ENCODE measurements at places on chromosomes 7 and 10. TPM values are rescaled to one million over a fixed set of nuclear protein-coding genes. Genes with fewer than 3 reads are reported as not detected.

The LLCFC1 gene
- total RNA-seq, result not detected

DNA sequence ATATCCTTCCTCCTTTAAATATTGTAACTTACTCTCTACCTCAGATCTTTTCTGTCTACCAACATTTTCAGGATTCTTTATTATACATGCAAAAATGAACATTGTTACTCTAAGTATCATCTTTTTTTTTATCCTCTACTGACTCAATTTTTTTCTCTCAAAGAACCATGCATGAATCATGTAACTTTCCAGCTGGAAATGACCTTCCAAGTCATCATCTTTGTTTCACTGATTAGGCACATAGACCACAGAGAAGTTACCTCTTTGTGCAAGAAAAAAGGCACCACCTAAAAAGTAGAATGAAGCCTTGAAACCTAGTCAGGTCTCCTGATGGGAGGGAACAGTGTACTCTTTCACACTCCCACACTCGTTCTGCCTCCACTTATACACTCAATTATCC lies 234.9 kb downstream of the HGF start:
- H3K27me3 ChIP-seq, result no peaks in the 10 kb centered on the region
- no peaks in the 10 kb centered on the region for H3K4me1 ChIP-seq
- H3K36me3 ChIP-seq, result no peaks in the 10 kb centered on the region
- no peak overlapping the region for H3K4me3 ChIP-seq
- no peak overlapping the region for H3K27ac ChIP-seq

- no peaks in the 10 kb centered on the region for H3K36me3 ChIP-seq
- no peak for DNase-seq
- H3K27ac ChIP-seq, result no peak overlapping the region
- peaks cover 11% of the 10 kb centered on the region for H3K4me1 ChIP-seq
Observed at GRCh38 chr7:102469972-102470825, 5.4 kb downstream of the LRWD1 start.

DNA sequence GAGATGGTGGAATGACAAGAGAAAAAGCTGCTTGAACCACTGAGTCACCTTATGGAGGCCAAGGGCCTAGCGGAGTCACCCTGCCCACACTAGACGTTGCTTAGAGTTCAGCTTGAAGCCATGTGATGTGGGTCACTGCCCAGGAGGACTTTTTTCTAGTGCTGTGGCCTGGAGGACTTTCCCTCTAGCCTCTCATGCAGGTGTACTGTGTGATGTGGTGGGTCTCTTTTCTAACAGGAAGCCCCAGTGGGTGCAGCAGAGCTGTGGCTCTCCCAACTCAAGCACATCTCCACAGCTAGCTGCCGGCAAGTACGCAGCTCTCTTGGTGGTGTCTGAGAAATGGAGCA lies 13.6 kb downstream of the POR start:
- no peaks in the 10 kb centered on the region for H3K27me3 ChIP-seq
- no peak overlapping the region for H3K4me3 ChIP-seq
- peaks cover 12% of the 10 kb centered on the region for H3K4me1 ChIP-seq
- H3K36me3 ChIP-seq, result peaks cover 3% of the 10 kb centered on the region
- no peak for DNase-seq
- H3K27ac ChIP-seq, result peak overlapping the region; percentile 74

- H3K4me3 ChIP-seq, result no peak overlapping the region
- no peak for DNase-seq
- peaks cover 14% of the 10 kb centered on the region for H3K27me3 ChIP-seq
- no peaks in the 10 kb centered on the region for H3K4me1 ChIP-seq
Observed at GRCh38 chr7:116095396-116095795, 64.8 kb upstream of the TFEC start.

DNA sequence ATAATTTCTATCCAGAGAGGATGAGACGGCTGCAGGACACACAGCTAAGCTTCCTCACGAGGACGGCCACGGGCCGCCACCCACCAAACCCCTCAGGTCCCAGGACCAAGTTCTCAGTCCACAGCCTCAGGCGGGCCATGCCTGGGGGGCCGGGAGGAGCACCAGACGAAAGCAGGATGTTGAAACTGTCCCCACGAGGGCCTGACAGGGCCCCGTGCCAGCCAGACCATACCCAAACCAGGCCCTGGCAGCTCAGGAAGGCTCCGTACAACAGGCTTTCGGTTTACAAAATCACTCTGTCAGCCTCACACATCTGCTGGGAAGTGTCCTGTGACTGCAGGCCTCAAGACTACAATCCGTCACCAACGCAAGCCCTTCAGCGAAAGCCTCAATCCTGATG lies 14.5 kb downstream of the TUBGCP2 start:
- no peak overlapping the region for H3K27ac ChIP-seq
- H3K36me3 ChIP-seq, result no peaks in the 10 kb centered on the region
- no peak for DNase-seq
- H3K27me3 ChIP-seq, result no peaks in the 10 kb centered on the region
- H3K4me3 ChIP-seq, result no peak overlapping the region

GRCh38 chr10:38605153-38605661 lies 511.1 kb downstream of the ZNF37A start:
- no peaks in the 10 kb centered on the region for H3K4me1 ChIP-seq
- H3K27me3 ChIP-seq, result no peaks in the 10 kb centered on the region
- DNase-seq, result no peak
- no peaks in the 10 kb centered on the region for H3K36me3 ChIP-seq
- no peak overlapping the region for H3K27ac ChIP-seq

DNA sequence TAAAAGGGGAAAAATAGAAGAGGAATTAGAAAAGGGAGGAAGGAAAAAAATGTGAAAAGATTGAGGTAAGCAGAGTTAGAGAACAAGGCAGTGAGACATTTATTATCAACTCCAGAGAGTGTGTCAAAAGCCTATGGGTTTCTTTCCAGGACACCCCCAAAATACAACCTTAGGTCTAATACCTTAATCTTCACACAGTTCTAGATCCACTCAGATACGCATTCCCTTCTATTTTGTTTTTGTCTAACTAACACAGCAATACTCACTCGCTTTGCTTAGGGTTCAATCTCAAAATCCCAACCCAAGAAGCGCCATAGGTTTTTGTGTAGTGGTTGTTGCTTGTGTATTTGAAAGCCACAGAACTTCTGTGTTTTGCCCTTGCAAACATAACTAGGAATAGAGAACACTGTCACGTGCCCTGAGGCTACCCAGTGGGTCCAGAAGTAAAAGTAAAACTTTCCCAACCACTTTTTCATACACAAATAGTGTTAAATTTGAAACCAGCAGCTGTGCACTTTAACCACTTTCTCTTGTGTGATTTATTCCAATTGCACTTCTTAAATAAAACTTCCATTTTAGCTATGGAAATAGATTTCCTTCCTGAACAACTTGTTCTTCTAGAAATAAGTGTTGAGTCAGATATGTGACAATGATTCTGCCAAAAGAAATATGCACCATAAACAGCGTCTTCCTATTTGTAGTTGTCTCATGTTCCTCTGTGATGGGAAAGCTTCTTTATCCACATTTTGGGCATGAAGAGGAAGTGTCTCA lies 414.7 kb upstream of the GHITM start:
- no peaks in the 10 kb centered on the region for H3K27me3 ChIP-seq
- no peak overlapping the region for H3K4me3 ChIP-seq
- no peaks in the 10 kb centered on the region for H3K4me1 ChIP-seq
- H3K27ac ChIP-seq, result no peak overlapping the region

The AKR1E2 gene
- total RNA-seq, result 4.3 TPM

- no peaks in the 10 kb centered on the region for H3K36me3 ChIP-seq
- no peak overlapping the region for H3K4me3 ChIP-seq
- H3K27ac ChIP-seq, result no peak overlapping the region
- no peak for DNase-seq
- H3K4me1 ChIP-seq, result peaks cover 6% of the 10 kb centered on the region
Observed at GRCh38 chr7:121017586-121017985, 29.1 kb downstream of the CPED1 start.

DNA sequence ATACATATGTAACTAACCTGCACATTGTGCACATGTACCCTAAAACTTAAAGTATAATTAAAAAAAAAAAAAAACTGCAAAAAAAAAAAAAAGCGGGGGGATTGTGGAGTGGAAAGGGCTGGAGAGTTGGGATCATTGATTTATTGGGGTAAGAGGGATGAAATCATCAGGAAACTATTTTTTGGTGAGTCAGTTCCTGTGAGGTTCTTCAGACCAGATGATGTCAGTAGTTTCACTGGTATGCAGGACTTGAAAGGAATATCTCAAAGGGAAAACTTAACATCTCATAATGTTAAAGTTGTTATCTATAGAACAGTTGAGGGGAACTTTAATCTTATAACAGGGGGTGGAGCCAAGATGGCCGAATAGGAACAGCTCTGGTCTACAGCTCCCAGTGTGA lies 32.6 kb upstream of the TECTB start:
- H3K27ac ChIP-seq, result no peak overlapping the region
- DNase-seq, result no peak
- no peak overlapping the region for H3K4me3 ChIP-seq
- H3K27me3 ChIP-seq, result peaks cover 5% of the 10 kb centered on the region
- no peaks in the 10 kb centered on the region for H3K4me1 ChIP-seq

The RELN gene
- not detected for total RNA-seq

DNA sequence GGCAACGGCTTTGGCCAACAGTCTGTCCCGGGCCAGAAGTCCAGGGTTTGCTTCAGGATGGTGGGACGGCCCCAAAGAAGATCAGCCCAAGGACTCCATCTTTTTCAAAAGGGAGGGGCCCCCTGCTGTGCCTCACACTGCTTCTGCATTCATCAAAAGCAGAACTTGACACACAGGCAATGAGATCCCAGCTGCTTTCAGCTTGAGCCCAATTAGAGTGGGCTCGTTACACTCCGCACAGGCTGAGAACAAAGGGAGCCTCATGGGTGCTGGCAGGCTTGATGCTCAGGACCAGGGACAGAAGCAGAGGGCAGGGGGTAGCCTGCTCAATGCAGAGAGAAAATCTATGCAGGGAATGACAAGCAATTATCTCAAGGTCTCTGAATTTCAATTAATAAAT lies 45.5 kb downstream of the VOPP1 start:
- DNase-seq, result no peak
- H3K4me1 ChIP-seq, result peaks cover 57% of the 10 kb centered on the region
- H3K27me3 ChIP-seq, result no peaks in the 10 kb centered on the region
- H3K4me3 ChIP-seq, result no peak overlapping the region
- no peak overlapping the region for H3K27ac ChIP-seq

DNA sequence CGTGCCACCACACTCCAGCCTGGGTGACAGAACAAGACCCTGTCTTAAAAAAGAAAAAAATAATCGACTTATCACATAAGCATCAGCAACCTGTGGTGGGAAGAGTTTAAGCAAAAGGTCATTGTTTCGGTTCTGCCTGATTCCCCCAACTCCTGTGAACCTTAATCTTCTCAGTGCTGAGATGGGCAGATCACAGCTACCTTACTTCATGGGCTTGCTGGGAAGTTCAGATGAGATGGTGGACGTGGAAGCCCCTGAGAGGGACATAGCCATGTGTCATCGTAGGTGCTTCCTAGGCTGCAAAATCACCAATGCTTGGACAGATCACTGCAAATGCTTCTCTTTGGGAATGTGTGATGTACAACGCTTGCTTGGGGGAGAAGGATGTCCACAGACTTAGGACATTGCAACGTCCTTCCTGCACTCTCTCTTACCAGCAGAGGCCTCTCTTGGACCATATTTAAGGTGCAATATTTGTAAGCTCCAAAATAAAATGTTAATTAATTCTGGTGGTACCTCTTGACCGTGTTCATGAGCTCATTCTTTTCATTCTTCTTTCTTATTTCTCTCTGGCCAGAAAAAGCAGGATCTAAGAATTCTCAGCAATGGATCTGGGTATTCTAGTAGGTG lies 8.6 kb downstream of the GJD4 start:
- no peaks in the 10 kb centered on the region for H3K36me3 ChIP-seq
- H3K4me1 ChIP-seq, result no peaks in the 10 kb centered on the region
- H3K27me3 ChIP-seq, result peaks cover 63% of the 10 kb centered on the region
- H3K4me3 ChIP-seq, result no peak overlapping the region
- DNase-seq, result no peak

DNA sequence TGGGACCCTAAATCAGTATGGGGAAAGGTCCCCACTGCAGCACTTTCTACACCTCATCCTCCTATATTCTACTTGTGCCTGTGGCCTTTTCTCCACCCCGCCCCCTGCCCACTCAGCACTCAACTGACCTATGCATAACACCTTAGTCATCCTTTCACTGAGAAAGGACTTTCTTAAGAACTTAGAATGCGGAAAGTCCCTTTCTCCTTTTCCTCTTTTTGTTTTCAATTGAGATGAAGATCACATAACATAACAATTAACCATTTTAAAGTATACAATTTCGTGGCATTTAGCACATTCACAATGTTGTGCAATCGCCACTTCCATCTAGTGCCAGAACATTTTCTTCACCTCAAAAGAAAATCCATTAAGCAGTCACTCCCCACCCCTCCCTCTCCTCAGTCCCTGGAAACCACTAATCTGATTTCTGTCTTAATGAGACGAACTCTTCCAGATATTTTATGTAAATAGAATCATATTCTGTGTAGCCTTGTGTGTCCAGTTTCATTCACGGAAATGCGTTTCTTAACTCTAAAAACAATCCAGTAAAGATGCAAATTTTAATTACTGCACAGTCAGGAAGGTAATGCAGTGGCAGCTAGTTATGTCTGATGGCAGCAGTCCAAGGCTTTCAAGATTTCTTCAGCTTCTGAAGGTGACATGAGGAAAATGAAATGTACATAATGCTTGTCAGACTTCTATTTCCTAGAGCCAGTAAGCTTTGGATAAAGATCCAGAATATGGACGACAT lies 41.7 kb downstream of the FAS start:
- peaks cover 18% of the 10 kb centered on the region for H3K4me1 ChIP-seq
- H3K36me3 ChIP-seq, result peaks cover 2% of the 10 kb centered on the region
- no peak overlapping the region for H3K27ac ChIP-seq
- no peak overlapping the region for H3K4me3 ChIP-seq
- H3K27me3 ChIP-seq, result no peaks in the 10 kb centered on the region

- no peaks in the 10 kb centered on the region for H3K27me3 ChIP-seq
- DNase-seq, result no peak
- peaks cover 35% of the 10 kb centered on the region for H3K4me1 ChIP-seq
- H3K27ac ChIP-seq, result no peak overlapping the region
- H3K36me3 ChIP-seq, result no peaks in the 10 kb centered on the region
- no peak overlapping the region for H3K4me3 ChIP-seq
Observed at GRCh38 chr10:132626761-132627665, 89.4 kb downstream of the INPP5A start.

- H3K27ac ChIP-seq, result no peak overlapping the region
- no peak for DNase-seq
- H3K4me1 ChIP-seq, result peaks cover 9% of the 10 kb centered on the region
- H3K36me3 ChIP-seq, result peaks cover 15% of the 10 kb centered on the region
- no peak overlapping the region for H3K4me3 ChIP-seq
Observed at GRCh38 chr7:97015756-97016380, 8.8 kb downstream of the DLX5 start.

The CCDC186 gene
- 47.6 TPM for total RNA-seq

GRCh38 chr7:106964466-106964865 lies 80.0 kb upstream of the PRKAR2B start:
- no peaks in the 10 kb centered on the region for H3K36me3 ChIP-seq
- no peak for DNase-seq
- no peak overlapping the region for H3K4me3 ChIP-seq
- H3K27me3 ChIP-seq, result peaks cover 36% of the 10 kb centered on the region

The TMEM213 gene
- total RNA-seq, result not detected

Measured in T-helper 17 cell (primary cell).